ENCODE measurements at places on chromosomes 6 and 20. TPM values are rescaled to one million over a fixed set of nuclear protein-coding genes. Genes with fewer than 3 reads are reported as not detected.

GRCh38 chr6:152828431-152828830 lies 77.8 kb downstream of the VIP start:
- H3K27ac ChIP-seq, result no peak overlapping the region
- H3K4me1 ChIP-seq, result no peaks in the 10 kb centered on the region
- H3K4me3 ChIP-seq, result no peak overlapping the region
- no peaks in the 10 kb centered on the region for H3K27me3 ChIP-seq
- no peak for DNase-seq
- no peaks in the 10 kb centered on the region for H3K36me3 ChIP-seq

DNA sequence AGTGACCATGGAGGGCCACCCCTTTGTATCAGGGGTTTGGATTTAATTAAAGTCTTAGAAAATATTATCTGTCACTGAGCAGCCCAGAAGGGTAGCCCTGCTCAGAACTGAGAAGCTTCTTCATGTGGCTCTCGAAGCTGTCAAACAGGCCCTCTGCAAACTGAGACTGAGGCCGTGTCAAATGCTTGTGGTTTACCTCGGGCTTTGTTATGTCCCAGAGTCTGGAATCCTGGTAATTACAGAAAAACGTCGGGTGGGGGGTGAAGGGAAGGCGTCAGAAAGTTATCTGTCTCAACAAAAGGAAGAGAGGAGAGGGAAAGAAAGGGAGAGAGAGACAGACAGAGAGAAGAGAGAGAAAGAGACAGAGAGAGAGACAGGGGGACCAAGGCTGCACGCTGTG lies 200.8 kb downstream of the BMP7 start:
- H3K36me3 ChIP-seq, result no peaks in the 10 kb centered on the region
- DNase-seq, result no peak
- H3K4me3 ChIP-seq, result no peak overlapping the region
- H3K27ac ChIP-seq, result no peak overlapping the region

GRCh38 chr6:101572627-101573026 lies 179.1 kb downstream of the GRIK2 start:
- H3K4me1 ChIP-seq, result no peaks in the 10 kb centered on the region
- no peaks in the 10 kb centered on the region for H3K27me3 ChIP-seq
- no peaks in the 10 kb centered on the region for H3K36me3 ChIP-seq
- no peak overlapping the region for H3K27ac ChIP-seq

The RBPJL gene
- not detected for total RNA-seq

GRCh38 chr20:35767683-35768481 lies 3.9 kb upstream of the PHF20 start:
- no peaks in the 10 kb centered on the region for H3K36me3 ChIP-seq
- H3K27ac ChIP-seq, result no peak overlapping the region
- no peaks in the 10 kb centered on the region for H3K27me3 ChIP-seq
- H3K4me3 ChIP-seq, result no peak overlapping the region

GRCh38 chr6:155235087-155235486 lies 28.7 kb upstream of the CLDN20 start:
- no peaks in the 10 kb centered on the region for H3K4me1 ChIP-seq
- H3K27ac ChIP-seq, result no peak overlapping the region
- H3K4me3 ChIP-seq, result no peak overlapping the region

The RPS6KA2 gene
- 18.5 TPM for total RNA-seq

GRCh38 chr6:91243436-91243835 lies 656.6 kb upstream of the MAP3K7 start:
- no peak for DNase-seq
- H3K4me1 ChIP-seq, result no peaks in the 10 kb centered on the region
- no peaks in the 10 kb centered on the region for H3K27me3 ChIP-seq
- no peaks in the 10 kb centered on the region for H3K36me3 ChIP-seq
- no peak overlapping the region for H3K4me3 ChIP-seq
- H3K27ac ChIP-seq, result no peak overlapping the region

GRCh38 chr20:48416002-48416401 lies 411.8 kb downstream of the PREX1 start:
- DNase-seq, result no peak
- H3K4me1 ChIP-seq, result no peaks in the 10 kb centered on the region
- no peak overlapping the region for H3K4me3 ChIP-seq

All from PC-9 (cell line).